ENCODE measurements at places on chromosomes 5 and 9.
A peak's percentile ranks its signal among the peaks of the same experiment; 100 is the strongest.

- DNase-seq, result peak; percentile 61
Measured at GRCh38 chr9:127921557-127922120, 4.8 kb upstream of the ST6GALNAC4 start.

DNA sequence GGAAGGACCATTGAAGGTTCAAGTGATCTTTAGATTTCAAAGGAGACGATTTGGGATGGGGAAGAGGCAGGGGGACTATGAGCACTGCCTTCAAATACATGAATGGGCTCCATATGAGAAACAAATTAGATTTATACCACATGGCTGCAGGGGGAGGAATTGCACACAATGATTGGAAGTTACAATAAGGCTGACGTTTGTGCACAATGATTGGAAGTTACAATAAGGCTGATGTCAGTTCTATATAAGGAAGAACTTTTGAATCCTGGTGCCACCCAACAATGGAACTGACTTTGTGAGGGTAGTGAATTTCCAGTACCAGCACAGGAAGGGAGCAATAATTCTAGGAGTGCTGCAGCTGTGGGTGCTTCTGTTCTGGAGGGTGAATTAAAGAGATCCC, 95.7 kb upstream of the PTGER4 start:
- DNase-seq, result no peak

- no peak for DNase-seq
Measured at GRCh38 chr9:18771011-18771410, 262.0 kb downstream of the SAXO1 start.

DNA sequence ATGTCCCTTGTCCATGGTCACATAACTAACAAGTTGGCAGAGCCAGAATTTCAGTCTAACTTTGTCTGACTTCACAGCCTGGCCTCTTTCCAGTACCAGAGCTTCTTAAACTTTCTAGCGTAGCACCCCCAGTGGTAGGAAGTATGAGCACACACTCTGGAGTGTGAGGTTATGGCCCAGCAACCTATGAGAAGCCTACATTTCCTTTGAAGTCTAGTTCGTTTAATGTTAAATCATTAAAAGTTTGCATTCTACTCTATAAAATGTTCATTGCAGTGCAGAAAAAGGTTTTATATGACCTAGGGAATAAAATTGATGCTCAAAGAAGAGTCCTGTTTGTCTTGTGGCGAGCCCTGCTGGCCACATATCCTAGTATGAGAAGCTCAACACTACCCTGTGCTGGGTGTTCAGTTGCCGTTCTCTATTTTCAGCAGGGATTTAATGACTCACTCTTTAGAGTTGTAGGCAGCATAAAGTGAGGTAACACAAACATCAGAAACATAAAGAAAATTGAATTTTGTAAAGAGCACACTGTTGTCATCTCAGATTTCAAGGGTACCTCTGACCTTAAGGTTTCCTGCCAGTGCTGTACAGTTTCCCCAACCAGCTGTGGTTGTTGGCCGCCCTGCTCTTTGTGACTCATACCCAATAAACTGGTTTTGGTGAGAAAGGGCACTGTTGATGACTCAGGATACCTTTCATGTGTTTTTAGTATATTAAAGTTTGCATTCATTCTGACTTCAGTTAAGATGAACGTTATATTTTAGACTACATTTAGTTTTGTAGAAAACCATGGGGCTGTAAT, 14.3 kb downstream of the MCCC2 start:
- peak; percentile 37 for DNase-seq

DNA sequence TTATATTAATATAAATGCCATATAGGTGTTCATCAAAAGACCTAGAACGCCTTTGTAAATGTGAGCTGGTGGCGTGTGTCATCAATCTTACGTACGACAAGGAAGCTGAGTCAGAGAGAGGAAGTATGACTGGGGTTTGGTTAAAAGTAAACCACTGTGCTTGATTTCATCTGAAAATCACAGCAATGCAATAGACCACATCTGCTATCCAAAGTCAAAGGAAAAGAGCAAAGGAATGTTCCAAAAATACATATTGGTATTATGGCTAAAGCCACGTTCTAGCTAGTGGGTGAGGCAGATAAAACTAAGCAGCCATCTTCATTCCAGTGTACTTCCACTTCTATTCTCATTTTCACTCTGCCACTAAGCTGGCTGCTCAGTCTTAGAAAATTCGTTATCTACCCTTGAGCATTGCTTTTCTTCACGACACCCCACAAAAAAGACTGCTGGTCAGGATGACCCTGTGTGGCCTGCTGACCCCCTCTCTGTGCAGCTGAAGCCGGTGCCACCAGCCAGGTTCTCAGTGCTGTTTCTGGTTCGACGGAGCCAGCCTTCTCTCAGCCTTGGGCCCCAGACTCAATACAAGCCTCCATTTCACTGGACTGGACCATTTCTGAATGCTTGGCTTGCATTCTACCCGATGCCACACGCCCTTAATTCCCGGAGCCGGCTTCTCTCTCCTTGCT, 23.8 kb downstream of the SHC3 start:
- DNase-seq, result no peak

DNA sequence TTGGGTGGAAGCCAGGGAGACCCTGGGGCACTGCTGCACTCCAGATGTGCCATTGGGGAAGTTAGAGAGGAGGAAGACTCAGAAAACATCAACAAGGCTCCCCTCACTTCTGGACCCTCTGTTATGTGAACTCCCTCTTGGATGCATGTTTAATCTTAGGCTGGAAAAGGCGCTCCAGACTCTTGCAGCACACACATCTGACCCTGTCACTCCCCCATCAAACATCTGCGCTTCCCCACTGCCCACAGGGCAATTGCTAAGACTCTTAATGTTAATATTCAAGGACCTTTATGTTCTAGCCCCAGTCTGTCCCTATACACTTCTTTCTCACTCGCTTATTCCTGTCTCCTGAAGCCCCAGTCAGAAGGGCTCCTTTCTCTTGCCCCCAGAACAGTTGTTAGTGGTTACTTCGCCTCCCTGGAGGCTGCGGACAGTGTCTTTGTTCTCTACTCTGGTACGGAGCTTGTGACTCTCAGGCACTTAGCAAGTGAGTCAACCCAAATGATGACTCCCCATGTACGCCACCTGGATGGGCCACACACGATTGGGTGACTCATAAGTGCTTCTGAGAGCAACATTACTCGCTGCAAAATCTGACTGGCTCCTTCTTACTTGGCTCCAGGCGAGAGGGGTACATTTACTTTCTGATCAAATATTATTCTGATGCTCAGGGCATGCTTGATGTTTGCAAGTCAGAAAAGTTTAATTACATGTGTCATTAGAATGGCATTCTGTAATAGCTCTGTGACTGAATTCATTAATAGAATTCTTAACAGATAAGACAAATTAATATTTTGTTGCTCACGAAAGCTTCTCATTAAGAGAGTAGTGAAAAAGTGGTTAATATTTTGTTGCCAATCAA, 193.6 kb downstream of the HSPA4 start:
- no peak for DNase-seq

DNA sequence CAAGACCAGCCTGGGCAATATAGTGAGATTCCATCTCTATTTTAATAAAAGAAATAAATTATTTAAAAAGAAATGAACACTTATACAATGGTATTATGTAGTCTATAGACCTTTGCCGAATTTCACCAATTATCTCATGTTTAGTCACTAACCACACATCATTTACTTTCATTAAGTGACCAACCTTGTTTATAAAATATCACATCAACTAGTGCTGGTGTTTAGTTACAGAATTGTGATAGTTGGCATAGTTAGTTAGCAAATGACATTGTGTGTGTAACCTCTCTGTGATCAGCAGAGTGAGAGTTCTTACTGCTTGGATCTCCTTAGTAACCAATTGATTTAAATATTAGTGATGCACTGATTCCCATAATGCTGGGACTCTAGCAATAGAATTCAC, 71.8 kb downstream of the PRR16 start:
- DNase-seq, result no peak

DNA sequence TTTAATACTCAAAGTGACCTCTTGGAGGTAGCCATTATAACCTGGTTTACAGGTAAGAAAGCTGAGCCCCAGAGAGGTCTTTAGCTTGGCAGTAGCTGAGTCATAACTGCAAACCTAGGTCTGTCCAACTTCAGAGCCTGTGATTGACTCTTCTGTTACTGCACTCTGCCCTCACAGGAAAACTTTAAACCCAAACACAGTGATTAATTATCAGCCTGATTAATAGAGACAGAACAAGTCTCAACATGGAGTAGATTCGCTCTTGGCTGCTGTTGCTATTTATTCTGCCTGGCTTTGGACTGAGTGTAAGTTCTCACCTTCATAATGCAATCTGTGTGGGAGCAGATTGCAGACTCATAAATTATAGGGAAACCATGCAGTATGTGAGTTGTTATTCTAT, 27.4 kb upstream of the TXN start:
- DNase-seq, result no peak

- no peak for DNase-seq
Measured at GRCh38 chr9:138009016-138009802, 131.6 kb downstream of the CACNA1B start.

DNA sequence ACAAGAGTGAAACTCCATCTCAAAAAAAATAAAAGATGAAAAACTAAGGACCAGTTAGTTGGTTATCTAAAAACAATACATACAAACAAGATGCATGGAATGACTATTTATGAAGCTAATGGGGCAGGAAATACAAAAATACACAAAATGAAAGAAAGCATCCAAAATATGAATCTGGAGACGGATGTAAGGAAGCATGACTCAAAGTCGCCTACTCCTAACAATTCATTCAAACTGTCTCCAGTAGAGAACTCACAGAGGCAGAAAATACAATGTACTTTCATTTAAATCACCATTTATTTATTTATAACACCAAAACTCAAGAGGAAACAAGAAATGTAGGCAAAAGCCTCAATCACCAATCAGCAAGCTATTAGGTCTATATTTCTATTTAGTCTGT, 68.4 kb downstream of the SCAI start:
- no peak for DNase-seq

- no peak for DNase-seq
Measured at GRCh38 chr5:128491291-128491690, 46.8 kb downstream of the FBN2 start.

- DNase-seq, result no peak
Measured at GRCh38 chr5:163459462-163459818, 462 bp downstream of the NUDCD2 start.

GRCh38 chr5:96640696-96641095, 21.5 kb upstream of the CAST start:
- DNase-seq, result no peak

GRCh38 chr5:123204251-123204650, 115.2 kb downstream of the PRDM6 start:
- no peak for DNase-seq
